ENCODE measurements at places on chromosomes 11 and 22. TPM values are rescaled to one million over a fixed set of nuclear protein-coding genes. Genes with fewer than 3 reads are reported as not detected.

The MRGPRE gene
- total RNA-seq, result not detected

- no peak for DNase-seq
These were observed 3.3 kb downstream of the CARD10 start for GRCh38 chr22:37515901-37516300.

The EXPH5 gene
- total RNA-seq, result 2.3 TPM

- DNase-seq, result peak; percentile 60
These were observed 6.0 kb downstream of the TMEM123 start for GRCh38 chr11:102446606-102447005.

The KCNA4 gene
- not detected for total RNA-seq

DNA sequence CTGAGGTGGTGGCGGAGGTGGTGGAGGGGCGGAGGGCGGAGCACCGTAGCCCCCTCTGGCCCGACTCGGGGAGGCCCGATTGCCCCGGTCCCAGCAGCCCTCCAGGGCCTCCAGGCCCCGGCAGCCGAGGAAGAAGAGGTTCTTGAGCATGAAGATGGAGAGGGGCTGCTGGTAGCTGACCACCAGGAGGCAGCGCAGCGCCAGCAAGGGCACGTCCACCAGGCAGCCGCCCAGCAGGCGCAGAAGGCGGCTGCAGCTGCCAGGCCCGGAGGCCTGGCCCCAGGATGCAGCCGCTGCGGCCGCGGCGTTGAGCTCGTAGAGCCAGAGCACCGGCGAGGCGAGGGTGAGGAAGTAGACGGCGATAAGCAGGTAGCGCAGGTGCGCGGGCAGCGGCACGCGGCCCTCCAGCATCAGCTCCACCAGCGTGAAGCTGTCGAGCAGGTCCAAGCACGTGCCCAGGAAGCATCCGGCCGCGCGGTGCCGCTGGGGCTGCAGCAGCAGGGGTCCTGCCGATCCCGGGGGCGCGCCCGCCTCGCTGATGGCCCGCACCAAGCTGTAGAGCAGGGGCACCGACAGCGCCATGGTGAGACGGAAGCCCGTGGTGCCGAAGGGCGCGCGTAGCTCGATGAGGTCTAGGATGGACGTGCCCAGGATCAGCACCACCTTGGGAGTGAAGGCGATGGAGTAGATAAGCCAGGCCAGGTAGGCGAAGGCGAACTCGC lies 1.5 kb downstream of the TMEM121B start:
- DNase-seq, result no peak

- DNase-seq, result no peak
These were observed 824 bp upstream of the LGALS12 start for GRCh38 chr11:63504933-63505586.

- no peak for DNase-seq
These were observed 22.5 kb upstream of the WNT11 start for GRCh38 chr11:76228875-76229149.

DNA sequence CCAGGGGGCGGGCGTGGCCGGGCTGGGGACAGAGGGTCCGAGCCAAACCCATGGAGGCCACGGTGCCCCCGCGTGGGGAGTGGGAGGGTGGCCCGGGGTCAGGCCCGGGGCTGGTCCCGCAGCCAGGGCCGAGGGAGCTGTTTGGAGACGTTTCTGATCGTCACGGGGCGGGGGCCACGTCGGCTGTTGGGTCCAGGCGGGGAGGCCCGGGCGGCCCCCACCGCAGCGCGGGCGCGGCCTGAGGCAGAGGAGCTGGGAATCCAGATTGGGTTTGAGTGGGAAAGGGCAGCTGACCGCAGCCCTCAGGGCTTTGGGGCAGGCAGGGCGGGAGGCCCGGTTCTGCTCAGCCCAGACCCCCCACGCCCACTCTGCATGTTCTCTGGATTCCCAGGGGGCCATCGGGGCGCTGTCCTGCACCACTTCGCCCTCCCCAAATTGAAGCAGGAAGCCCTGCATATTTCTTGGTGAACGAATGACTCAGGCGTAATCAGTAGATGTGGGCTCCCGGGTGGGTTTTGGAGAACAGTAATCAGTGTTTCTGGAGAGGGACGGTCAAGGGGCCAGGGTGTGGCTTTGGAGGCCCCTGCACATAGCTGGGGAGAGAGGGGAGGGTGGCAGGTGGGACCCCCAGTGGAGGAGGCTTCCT lies 583 bp downstream of the MRPL23 start:
- no peak for DNase-seq

DNA sequence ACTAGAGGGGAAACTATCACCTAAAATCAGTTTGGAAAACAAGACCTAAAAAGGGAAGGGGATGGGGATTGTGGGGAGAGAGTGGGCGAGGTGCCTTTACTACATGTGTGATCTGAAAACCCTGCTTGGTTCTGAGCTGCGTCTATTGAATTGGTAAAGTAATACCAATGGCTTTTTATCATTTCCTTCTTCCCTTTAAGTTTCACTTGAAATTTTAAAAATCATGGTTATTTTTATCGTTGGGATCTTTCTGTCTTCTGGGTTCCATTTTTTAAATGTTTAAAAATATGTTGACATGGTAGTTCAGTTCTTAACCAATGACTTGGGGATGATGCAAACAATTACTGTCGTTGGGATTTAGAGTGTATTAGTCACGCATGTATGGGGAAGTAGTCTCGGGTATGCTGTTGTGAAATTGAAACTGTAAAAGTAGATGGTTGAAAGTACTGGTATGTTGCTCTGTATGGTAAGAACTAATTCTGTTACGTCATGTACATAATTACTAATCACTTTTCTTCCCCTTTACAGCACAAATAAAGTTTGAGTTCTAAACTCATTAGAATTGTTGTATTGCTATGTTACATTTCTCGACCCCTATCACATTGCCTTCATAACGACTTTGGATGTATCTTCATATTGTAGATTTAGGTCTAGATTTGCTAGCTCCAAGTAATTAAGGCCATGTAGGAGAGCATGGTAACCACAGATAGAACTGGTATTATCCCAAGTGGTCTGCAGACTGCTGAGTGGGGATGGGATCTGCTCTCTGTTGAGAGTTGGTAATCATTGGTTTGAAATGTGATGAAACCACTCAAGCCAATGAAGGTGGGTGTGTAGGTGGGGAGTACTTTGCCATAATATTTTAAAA lies 3.6 kb downstream of the NEAT1 start:
- peak; percentile 47 for DNase-seq

DNA sequence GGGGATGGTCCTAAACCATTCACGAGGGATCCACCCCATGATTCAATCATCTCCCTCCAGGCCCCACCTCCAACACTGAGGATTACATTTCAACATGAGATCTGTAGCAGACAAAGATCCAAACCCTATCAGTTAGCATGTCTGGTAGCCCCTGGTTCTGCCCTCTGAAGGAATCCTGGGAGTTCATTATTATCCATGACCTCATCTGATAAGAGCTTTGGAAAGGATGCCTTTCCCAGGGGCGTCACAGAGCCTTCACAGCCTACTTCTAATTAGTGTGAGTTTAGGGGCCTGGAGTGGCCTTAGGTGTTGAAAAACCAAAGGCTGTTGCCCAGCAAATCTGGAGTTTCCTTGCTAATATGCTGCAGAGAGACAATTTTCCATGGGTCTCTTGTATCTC lies 8.6 kb upstream of the EIF3M start:
- DNase-seq, result no peak

GRCh38 chr11:67463186-67463585 lies 5.9 kb downstream of the TMEM134 start:
- no peak for DNase-seq

DNA sequence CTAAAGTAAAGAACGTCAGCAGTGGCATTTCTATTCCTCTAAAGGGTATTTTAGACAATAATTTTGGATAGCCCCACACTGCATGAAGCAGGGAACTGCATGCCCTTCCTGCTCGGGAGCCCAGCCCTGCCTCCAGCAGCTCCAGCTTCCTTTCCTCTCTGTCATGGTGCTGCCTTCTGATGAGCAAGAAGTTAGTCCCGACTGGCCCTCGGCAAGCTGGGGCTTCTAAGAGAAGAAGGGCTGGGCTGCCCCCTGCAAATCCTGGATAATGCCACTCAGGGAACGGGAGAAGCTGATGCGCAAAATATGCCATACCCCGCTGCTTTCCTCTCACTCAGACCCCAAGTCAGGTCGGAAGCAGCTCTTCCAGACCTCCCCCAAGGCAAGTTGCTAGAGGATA lies 296.4 kb downstream of the ETS1 start:
- DNase-seq, result no peak

- no peak for DNase-seq
These were observed at the start of gene BRD1 for GRCh38 chr22:49827853-49828598. Gene BRD1 (minus strand): TSS chr22:49827873. CDS start chr22:49824317, 3,556 bp downstream.

GRCh38 chr11:59776210-59777066 lies 21.3 kb downstream of the STX3 start:
- DNase-seq, result peak; percentile 86

DNA sequence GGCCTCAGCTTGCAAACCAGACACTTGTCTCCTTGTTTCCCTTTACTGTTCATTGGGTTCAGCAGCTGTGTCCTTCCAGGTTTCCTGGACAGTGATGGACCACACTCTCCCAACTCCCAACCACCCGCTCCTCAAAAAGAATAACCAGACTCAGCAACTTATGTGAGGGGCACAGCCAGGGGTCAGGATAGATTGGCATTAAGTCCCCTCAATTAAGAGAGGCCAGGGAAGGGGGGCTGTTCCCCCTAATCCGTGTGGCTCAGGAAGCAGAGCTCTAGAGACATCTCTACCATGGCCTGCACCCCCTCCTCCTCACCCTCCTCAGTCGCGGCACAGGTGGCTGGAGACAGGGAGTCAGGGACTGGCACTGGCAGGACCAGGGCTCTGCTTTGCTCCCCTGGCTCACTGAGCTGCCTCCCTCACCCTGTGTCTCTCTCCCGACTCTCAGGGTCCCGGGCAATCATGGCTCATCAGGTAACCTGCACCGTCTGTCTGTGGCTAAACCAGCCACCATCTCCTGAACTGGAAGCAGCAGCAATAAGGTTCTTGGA lies 111.7 kb downstream of the ZNF280B start:
- DNase-seq, result no peak

DNA sequence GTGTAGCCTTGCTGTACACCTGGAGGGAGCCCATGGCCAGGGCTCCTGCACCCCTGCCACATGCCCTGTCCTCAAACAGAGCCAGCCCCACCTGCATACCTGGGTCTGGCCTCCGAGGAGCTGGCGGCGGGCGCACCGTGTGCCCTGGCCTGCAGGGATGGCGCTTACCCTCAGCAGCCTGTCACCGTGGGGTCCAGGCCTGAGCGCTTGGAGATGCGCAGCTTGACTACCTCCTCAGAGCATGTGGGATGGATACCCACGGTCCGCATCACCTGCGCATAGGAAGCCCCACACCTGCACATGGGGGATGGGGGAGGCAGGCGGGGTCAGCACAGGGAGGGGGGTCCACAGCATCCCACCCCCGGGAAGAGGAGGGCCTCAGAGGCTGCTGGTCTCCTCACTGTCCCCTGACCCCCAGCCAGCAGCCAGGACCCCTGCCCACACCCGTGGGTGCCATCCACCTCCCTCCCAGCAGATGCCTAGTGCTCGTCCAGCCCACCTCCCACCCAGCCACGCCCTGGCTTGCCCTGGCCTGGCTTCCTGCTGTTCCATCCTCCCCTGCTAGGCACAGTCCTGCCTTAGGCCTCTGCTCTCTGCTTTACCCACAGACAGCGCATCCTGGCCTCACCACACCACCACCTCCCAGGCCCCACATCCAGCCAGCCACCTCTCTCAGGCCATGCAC lies 22.4 kb upstream of the GNB1L start:
- DNase-seq, result no peak

The GLYAT gene
- not detected for total RNA-seq

DNA sequence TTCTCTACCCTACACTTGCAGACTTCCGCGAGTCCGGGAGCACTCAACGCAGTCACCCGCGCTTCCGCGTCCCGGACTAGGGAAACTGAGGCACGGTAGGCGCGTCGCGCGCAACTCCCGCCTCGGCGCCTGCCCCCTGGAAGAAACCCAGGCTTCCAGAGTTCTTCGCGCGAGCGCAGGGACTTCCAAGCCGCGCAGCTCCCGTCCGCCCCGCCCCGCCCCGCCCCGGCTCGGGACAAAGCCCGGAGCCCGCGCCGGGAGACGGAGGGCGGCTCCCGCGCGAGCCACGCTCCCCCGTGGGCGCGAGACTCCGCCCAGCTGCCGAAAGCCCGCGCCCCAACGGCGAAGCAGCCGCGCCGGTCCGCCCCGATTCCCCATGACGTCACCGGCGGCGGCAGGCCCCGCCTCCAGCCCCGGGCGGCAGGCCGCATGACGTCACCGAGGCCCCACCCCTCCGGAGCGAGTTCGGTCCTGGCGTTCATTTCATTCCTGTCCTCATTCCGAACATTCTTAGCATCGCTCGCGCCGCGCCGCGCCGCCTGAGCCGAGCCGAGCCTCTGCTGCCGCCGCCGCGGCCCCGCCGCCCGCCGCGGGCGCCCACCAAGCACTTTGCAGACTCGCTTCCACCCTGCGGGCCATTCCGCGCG lies at the start of gene TEAD1:
Gene TEAD1, plus strand, starts transcription at position 498 of the 647 bp plus-strand sequence.
- peak; percentile 89 for DNase-seq

- no peak for DNase-seq
These were observed 17.3 kb downstream of the OR51E2 start for GRCh38 chr11:4680341-4680740.

The PLAAT5 gene
- total RNA-seq, result not detected

The KCNJ1 gene
- total RNA-seq, result not detected

DNA sequence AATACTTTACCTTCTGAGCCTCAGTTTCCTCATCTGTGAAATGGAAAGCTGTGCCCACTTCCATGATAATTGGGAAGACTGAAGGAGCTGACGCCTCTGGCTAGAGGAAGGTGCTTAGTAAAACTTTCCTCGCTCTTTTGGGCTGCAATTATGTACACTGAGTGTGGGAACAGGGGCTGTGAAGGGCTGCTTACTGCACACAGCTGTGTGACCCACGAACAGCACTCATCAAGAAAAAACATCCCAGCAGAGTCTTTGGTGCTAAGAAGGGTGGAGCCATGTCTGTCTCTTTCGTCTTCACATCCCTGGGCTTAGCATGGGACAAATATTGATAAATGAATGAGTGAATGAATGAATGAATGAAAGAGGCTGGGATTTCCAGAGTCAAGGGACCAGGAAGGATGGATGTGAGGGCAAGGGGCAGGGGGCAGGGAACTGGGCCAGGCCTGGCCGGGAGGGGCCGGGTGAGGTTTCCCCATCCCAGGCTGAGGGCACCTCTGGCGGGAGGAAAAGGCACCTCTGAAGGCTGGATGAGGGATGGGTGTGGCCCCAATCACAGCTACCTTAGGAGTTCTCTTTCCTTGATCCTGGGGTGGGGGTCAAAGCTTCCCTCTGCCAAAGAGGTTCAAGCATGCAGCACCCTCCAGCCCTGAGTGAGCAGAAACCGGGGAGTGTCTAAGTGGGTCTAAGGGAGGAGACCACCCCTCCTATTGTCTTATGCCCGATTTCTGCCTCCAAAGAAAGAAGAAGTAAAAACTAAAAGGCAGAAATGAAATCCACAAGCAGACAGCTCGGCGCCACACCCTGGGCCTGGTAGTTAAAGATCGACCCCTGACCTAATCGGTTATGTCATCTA lies 9.2 kb upstream of the CD5 start:
- DNase-seq, result no peak

The RTN4RL2 gene
- 1.6 TPM for total RNA-seq

The RASL10A gene
- total RNA-seq, result not detected

The ME3 gene
- total RNA-seq, result 0.72 TPM

DNA sequence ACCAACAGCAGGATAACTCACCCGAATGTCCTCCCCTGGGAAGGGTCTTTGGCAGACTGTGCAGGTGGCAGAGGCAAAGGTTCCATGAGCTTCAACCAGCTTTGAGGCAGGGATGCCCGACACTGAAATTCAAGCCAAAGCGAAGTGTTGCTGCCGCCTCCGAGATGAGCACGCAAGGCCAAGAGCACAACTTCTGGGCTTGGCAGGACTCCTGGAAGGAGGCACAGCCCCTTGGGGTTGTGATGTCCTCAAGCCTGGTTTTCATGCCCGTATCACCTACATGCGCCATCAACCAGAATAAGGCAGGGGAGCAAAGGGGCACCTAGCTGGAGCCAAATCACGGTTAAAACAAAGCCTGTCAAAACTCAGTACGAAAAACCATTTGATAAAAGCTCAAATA lies 5.7 kb downstream of the SIRT3 start:
- DNase-seq, result no peak
